ENCODE measurements at places on chromosomes 4 and X.

GRCh38 chr4:38172078-38172477 is 211.9 kb downstream of the PTTG2 start:
- DNase-seq, result no peak

GRCh38 chr4:185774131-185774653 is 37.8 kb downstream of the SORBS2 start:
- DNase-seq, result no peak

- DNase-seq, result no peak
These were observed 1830.0 kb upstream of the IGFBP7 start for GRCh38 chr4:58940167-58940566.

- DNase-seq, result no peak
These were observed 186.3 kb upstream of the FGF13 start for GRCh38 chrX:138897621-138898492.

- DNase-seq, result no peak
These were observed 364.1 kb downstream of the FSTL5 start for GRCh38 chr4:161799710-161800109.

GRCh38 chrX:12767856-12768255 is 23.4 kb upstream of the PRPS2 start:
- no peak for DNase-seq
